Right atrium auricular region (tissue), 2 donors: ENCODE measurements at places on chromosomes 1 and 21. TPM values are rescaled to one million over a fixed set of nuclear protein-coding genes. Genes with fewer than 3 reads are reported as not detected.

- no peak for DNase-seq
Measured at GRCh38 chr21:36747815-36748383, 49.0 kb downstream of the SIM2 start.

Gene SLC2A5
- 0.26 TPM for total RNA-seq

DNA sequence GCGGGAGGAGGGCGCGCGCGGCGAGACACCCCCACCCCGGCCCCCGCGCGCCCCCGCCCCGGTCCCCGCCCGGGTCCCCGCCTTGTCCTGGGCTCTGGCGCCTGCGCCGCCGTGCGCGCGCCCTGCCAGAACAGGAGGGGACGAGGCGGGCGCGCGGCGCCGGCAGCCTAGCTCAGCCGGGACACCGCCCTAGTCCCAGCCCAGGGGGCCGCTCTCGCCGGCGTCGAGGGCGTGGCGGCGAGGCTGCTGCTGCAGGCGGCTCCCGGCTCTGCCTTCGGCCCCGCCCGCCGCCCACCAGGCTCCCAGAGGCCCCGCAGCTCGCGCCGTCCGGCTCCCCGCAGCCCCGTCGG, at the start of gene RCAN3:
RCAN3 (plus strand) TSS at position 128 of the 350 bp plus-strand sequence. CDS start 11,537 bp downstream, outside the sequence.
- DNase-seq = peak; percentile 76

DNA sequence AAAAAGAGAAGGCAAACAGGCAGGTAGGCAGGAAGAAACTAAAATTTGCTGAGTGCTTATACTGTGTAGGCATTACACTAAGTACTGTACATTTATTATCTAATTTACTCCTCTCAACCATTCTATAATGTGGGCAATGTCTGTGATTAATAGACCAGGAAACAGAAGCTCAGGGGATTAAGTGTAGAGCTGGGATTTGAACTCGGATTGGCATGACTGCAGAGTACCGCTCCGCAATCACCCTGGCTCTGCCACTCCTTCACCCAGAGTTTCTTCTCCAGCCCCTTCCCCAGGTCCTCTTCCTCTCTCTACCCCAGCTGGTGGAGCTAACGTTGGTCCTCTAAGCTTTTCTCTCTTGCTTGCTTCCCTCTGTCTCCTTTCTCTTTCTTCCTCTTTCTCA, 11.5 kb upstream of the S100A2 start:
- DNase-seq = no peak

Gene TMCC2
- 11.9 TPM for total RNA-seq

GRCh38 chr1:183844806-183845205, 39.9 kb downstream of the RGL1 start:
- no peak for DNase-seq

DNA sequence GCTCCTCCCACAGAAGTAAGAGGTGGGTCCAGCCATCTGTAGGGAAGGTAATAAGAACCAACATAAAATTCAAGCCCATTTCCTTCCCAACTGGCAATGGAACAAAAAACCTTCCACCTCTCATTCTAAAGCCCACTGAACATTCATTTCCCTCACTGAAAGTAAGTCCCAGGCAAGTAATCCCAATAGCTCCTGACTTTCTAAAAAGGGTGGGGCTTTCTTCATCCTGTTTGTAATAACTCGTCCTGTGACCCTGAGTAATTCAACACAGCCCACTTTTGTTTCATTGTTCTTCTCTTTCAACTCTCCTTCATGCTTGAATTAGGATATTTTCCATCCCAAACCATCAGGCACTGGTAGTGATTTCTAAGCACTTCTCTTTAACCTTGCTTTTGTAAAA, 74.9 kb downstream of the DAB1 start:
- no peak for DNase-seq

DNA sequence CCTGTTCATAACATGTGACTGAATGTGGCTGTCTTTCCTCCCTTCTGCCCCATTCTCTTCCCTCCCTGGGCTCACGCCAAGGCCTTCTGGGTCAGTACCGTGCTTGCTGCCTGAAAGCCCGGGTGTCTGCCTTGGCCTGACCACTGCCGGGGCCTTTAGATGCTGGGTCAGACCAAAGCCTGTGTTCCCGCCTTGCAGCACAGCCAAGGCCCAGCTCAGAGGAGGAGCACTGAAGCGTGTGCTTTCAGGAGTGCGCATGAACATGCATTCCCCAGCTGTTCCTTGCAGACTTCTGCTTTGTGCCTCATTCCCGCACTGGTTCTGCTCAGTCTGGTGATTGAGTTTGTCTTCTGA, 27.0 kb upstream of the SARS1 start:
- no peak for DNase-seq

Gene GUCA2B
- not detected for total RNA-seq

Gene MROH9
- not detected for total RNA-seq

GRCh38 chr1:3773572-3774275, 1.2 kb downstream of the SMIM1 start:
- DNase-seq = no peak

Gene TMEM81
- 2.4 TPM for total RNA-seq

Gene CHIT1
- total RNA-seq = not detected

- no peak for DNase-seq
Measured at GRCh38 chr1:221015159-221015790, 136.0 kb downstream of the HLX start.

DNA sequence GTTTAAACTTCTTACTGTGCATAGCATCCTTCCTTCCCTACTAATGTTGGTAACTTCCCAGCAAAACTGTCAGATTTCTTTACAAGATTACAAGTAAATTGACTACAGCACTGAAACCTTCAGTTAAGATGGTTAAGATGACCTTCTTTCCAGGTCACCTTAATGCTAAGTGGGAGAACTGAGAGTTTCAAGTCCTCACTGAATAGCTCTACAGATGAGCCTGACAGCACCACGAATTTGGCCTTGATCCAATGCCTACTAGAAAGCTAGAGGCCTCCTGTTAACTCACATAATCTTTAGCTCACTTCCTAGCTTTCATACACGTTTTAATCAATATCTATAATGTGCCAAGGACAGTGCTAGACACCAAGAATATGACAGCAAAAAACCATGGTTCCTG, 276.0 kb upstream of the PLD5 start:
- DNase-seq = no peak

- DNase-seq = no peak
Measured at GRCh38 chr1:181733486-181733885, 250.2 kb downstream of the CACNA1E start.

DNA sequence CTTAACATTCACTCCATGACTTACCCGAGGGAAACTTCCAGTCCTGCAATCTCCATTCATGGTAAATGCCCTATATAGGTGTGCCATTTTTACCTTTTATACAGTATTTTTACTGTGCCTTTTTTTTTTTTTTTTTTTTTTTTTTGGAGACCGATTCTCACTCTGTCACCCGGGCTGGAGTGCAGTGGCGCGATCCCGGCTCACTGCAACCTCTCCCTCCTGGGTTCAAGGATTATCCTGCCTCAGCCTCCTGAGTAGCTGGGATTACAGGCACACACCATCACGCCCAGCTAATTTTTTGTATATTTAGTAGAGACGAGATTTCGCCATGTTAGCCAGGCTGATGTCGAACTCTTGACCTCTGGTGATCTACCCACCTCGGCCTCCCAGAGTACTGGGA, 124.4 kb upstream of the PLPPR4 start:
- DNase-seq = no peak

DNA sequence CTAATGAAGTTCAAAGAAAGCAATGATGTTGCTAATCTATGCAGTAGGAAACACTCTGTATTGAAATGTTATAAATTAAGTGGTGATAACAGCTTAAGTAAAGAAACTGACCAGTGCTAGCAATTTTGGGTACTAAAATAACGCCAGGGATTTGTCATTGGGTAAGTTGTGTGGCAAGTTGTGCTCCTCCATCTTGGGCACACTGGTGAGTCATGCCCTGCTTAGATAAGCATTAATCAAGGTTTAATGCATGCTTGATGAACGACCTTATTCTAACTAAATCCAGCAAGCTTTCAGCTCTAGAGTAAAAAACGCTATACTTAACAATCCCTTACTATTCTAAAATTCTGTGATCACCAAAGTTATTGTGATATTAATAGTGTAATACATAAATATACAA, 25.2 kb downstream of the VAMP4 start:
- DNase-seq = no peak

DNA sequence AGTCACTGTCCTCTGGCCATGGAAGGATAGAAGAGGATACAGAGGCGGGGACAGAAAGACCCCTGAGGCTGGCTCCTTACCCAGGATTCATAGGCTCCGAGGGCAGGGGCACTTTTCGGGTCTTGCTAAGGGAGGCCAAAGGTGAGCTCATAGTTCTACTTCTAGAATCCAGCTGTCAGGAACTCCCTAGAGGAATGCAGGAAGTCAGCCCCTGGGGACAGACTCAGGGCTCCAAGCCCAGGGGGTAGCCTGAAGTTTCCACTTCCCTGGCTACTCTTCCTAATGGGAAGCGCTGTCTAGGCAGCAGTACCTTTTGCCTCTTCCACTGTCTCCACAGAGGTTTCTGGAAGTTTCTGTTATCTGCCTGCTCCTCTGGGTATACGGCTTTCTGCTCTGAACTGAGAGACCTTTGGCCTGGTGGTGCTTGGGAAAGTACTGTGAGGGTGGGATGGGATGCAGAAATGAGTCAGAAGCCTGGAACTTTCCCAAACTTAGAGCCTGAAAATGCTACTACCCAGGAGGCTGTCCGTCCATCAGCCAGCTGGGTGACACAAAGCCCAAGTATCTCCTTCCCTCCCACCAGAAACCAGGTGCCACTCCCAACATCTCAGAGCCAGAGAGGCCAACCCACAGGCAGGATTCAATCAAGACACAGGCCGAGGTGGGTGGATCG, 3.6 kb downstream of the UBXN11 start:
- DNase-seq = no peak

- peak; percentile 76 for DNase-seq
Measured at GRCh38 chr1:178057912-178058534, 35.9 kb upstream of the RASAL2 start.

DNA sequence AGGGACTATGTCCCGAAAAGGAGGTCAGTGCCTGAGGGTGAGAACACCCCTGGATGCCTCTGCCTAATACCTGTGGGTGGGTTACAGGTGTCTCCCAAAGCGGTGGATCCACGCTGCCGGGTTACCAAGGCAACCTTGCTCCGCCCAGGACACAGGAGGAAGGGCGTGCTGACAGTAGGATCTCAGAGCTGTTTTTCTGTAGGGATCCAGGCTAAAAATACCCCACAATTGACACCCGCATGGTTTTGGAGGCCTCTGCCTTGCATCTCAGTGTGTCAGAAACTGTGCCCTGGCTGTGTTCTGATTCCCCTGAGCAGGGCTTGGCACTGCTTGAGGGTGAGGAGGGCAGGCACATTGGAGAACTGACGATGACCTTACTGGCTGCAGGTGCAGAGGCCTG, 118.0 kb downstream of the IER5 start:
- no peak for DNase-seq

Gene LCK
- 0.98 TPM for total RNA-seq

Gene PLPPR5
- not detected for total RNA-seq

DNA sequence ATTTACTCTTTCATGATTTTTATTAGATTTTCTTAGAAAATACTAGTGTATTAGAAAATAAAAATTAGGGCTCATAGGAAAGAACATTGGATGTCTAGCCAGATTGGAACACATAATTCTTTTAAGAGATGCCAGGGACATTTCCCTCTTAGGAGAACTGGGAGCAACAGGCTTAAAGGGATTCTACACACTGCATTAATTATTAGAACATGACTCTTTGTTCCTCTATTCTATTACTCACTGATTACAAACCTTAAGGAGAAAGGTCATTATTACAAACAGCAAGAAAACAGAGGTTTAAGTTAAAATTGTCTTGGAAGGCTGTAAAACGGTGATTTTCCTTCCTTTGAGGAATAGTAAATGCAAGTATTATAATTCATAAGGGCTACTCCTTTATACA, 32.9 kb upstream of the VAV3 start:
- no peak for DNase-seq

- DNase-seq = no peak
Measured at GRCh38 chr1:175984057-175984812, 222.9 kb downstream of the COP1 start.

DNA sequence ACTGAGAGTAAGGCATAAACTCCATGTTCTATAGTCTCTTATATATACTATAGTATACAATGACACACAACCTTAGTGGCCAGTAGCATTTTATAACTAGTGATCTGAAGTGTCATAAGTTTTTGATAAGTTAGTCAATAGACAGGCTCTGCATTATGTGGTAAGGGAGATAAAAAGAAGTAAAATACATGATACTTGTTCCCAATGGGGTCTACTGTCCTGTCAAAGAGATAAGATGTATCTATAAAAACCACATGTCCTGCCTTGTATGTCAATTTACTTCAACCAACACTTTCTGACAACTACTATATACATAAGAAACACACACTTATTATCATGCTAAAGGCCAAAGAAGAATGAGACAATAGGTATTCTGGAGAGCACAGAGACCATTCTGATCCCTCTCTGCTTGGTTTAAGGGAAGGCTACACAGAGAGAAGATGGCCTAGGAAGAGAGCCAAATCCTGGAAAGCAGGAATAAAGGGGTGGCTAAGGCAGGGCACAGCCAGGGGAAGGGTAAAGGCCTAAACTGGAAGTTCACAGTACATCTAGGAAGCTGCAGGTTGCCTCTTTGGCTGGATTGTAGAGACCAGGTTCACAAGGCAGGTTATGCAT, 91.4 kb downstream of the LYST start:
- no peak for DNase-seq

- DNase-seq = no peak
Measured at GRCh38 chr1:202176949-202177927, 16.4 kb upstream of the LGR6 start.

Gene LRRC41
- 48.3 TPM for total RNA-seq

DNA sequence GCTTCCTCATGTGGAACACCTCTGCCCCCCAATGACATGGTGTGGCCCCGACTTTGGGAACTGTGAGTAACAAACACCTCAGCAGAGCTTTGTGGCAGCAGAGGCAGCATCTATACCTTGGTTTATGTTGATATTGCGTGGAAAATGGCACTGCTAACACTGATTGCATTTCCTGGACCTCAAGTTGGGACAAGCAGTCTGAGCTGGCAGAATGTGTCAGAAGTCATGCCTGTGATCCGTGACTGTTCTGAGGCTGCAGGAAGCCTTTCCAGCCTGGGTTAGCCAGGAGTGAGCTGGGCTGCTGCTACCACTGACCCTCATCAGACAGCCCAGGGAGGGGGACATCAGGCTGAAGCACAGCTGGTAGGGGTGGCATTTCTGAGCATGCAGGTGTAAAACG, 268.5 kb downstream of the KCNJ6 start:
- no peak for DNase-seq

Gene CELA3A
- total RNA-seq = not detected

DNA sequence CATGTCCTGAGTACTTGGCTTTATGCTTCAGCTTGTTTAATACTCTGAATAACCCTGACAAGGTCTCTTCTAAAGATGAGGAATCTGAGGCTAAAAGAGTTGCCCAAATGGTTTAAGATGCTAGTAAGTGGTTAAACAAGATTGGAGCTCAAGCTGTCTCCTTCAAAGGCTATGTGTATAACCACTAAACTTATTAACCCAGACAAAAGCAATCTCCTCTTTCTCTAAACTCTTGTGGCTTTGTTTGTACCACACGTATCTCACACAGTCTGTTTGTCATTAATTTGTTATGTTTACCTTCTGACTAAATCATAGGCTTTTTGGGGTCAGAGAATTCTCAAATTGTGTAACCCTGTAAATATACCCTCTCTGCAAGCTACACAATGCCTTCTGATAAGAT, 89.9 kb downstream of the HMCN1 start:
- no peak for DNase-seq
